NCI-H1105 (cell line): ENCODE measurements at places on chromosomes 1 and 21.

- DNase-seq, result no peak
These were observed 355.2 kb downstream of the PBX1 start for GRCh38 chr1:164914208-164914607.

GRCh38 chr1:220441211-220441610, 86.7 kb upstream of the MARK1 start:
- DNase-seq, result no peak

- DNase-seq, result peak; percentile 92
These were observed 1.3 kb downstream of the ABCG1 start for GRCh38 chr21:42220138-42220701.

DNA sequence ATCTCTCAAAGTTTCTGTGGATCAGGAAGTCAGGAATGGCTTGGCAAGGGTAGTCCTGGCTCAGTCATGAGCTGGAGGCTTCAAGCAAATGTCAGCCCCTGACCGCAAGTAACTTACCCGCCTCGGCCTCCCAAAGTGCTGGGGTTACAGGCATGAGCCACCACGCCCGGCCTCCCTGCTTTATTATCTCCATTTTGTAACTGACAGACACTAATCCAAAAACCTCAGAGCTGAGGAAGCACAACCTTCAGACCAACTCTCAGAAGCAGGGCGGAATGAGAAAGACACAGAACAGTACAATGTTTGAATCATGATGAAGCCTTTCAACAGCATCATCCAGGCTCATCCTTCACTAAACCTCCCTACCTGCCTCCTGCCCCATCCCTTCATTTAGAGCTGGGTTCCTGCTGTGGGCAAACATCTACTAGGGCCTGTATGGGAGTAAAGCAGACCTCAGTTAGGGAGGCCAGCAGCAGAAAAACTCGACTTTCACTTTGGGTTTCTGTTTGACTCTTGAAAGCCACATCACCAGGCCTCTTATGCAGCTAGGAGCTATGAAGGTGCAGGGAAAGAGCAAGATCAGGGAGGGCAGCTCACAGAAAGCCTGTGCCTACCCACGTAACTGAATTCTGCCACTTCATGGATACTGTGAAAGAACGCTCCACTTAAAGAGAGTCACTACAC, 84.4 kb upstream of the RAB4A start:
- no peak for DNase-seq

- no peak for DNase-seq
These were observed 47.7 kb downstream of the NOS1AP start for GRCh38 chr1:162117039-162117774.

DNA sequence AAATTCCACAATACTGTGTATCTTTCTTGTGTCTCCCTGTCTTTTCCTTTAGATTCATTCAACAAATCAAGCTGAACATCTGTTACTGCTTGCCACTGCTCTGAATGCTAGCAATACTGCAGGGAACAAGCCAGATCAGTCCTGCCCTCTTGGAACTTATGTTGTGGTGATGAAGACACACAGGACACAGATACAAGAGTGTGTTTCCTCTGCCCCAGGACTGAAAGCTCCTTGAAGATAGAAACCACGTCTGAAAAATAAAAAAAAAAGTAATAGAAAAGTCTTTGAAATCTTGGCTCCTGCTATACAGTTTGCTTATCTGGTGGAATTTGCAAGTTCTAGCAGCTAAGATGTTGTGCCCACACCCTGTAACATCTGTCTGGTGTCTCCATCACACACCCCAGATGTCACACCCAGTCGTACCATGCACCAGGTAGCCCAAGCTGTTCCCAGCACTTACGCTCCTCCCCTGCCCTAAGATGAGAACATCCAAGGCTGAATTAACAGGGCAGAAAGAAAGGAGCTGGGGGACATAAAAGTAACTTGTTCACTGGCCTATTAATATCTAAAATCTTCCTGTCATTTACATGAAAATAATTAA, 80.2 kb upstream of the GALNT2 start:
- no peak for DNase-seq

- no peak for DNase-seq
These were observed 12.4 kb downstream of the KCNA10 start for GRCh38 chr1:110506541-110506940.

DNA sequence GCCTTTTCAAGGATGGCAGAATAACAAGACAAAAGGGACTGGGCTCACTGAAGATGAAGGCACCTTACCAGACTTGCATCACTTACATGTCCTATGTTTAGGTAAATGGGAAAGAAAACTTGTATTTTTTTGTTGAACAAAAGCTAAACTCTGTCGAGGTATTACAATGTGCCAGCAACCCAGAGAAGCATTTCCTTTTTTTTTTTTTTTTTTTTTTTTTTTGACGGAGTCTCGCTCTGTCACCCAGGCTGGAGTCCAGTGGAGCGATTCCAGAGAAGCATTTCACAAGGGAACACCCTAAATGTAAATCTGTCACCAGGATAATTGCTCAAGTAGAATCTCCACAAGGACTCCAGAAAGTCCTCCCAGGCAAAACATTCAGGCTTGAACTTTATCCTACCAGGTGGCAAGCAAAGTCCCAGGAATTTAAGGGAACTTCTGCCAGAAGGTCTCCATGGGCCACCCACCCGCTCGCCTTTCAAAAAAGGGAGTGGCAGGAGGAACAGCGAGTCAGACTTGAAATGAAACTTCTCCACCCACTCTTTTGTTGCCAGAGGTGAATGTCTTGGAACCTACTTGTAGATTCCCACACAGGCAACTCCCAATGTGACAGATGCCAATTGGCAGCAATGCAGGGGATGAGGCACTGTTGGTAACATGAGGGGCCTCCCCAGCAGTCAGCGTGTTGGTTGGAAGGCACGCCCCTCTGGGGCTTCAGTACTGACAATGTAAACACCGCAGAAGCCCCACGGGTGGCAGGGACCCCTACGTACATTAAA, 125.0 kb downstream of the TIAM1 start:
- DNase-seq, result no peak

- no peak for DNase-seq
These were observed 32.8 kb downstream of the ELK4 start for GRCh38 chr1:205598841-205599668.

GRCh38 chr1:14956579-14957195, 196.9 kb upstream of the TMEM51 start:
- DNase-seq, result no peak

GRCh38 chr1:236041631-236042618, 23.0 kb downstream of the NID1 start:
- DNase-seq, result no peak

DNA sequence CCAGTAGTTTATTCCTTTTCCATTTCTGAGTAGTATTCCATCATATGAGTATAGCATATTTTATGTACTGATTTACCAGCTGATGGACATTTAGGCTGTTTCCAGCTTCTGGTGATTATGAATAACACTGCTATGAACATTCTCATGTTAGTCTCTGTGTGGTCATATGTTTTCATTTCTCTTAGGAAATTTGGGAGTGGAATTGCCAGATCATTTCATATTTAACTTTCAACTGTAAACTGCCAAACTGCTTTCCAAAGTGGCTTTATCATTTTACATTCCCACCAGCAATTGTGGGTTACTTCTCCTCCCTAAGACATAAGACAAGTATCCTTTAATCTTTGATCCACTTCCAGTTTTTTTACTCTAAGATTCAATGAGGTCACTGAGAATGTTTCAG, 85.7 kb upstream of the RALGPS2 start:
- no peak for DNase-seq

DNA sequence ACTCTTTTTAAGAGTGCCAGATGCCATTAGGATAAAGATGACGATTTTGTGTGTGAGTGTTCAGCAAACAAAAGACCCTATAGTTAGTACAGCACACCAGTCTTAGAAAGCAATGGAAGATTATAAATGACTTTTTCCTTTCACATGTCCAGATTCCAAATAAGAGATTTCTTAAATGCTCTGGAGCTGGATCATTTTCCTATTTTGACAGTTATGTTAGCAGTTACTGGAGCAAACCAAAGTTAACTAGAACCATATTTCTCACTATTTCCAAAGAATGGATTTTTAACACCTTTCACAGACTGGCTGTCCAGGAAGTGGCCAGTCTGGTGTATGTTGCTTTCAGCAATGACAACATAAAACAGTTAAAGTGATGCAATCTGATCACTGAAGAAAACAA, 905.8 kb upstream of the ADGRL2 start:
- no peak for DNase-seq

- DNase-seq, result no peak
These were observed 331.9 kb downstream of the AJAP1 start for GRCh38 chr1:4986306-4986705.

DNA sequence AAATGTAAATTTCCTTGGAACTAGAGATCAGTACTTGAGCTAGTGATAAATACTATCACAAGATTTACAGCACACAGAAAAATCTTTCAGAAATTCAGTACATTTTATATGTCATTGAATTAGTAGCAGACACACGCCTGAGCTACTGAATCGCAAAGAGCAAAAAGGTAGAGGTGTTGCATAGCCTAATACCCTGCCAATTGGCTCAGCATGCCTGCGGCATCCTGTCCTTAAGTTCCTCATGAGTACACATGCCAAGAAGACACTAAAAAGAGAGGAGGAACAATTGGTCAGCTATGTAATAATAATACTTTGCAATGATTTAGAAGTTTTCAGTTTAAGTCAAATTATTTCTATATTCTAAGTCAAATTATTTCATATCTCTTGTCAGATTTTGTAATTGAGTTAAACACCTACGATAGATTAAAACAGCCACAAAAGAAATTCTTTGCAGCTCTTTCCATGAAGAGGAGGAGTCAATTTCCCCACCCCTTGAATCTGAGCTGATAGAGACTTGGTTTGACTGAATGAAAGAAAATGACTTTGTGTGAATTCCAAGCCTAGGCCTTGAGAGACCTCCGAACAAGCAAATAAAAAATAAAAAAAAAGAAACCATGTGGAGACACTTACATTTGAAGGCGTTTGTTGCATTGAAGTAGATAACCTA, 36.2 kb upstream of the PKN2 start:
- no peak for DNase-seq

- no peak for DNase-seq
These were observed 107.5 kb upstream of the SIM2 start for GRCh38 chr21:36591326-36591970.

DNA sequence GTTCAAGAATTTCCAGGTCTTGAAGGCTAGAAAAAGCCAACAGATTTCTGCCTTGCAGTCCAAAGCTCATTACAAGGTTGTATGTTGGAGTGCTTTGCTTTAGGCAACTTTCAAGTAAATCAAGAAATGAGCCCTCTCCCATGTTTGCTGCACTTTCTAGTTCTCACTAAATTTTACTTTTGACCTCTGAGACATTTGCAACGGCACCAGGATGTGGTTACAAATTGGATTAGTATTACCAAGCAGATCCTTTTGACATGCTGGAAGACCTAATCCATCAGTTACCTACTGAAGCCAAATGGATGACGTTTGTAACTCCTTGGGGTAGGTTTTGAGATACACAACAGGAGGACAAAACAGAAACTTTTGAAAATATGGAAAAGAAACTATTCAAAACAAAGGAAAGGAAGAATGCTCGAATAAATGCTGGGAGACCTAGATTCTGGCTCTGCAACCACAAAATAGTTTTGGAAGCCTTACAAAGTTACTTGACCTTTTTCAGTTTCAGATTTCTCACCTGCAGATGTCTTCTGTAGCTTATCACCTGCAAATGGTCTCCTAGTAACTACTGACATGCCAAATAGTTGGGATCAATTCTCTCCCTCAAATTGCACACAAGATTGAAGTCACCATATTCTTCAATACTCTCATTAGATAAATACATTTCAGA, 251.7 kb upstream of the ADGRL2 start:
- DNase-seq, result no peak

DNA sequence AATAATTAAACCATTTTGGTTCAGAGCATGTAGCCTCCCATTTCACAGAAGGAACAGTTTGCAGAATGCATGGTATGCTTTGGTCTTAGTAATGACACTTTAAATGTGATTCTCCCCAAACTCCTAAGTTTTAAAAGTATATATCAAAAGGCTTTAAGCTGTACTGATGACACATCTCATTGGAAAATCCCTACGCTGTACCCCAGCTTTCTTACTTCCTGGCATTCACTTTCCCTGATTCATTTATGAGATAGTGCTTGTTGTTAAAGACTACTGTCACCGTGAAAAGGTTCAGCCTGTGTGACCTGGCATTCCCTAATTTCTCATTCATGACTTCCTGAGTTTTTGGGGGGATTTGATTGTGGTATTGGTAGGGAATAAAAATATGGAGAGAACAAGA, 53.4 kb downstream of the MPZL1 start:
- DNase-seq, result no peak

DNA sequence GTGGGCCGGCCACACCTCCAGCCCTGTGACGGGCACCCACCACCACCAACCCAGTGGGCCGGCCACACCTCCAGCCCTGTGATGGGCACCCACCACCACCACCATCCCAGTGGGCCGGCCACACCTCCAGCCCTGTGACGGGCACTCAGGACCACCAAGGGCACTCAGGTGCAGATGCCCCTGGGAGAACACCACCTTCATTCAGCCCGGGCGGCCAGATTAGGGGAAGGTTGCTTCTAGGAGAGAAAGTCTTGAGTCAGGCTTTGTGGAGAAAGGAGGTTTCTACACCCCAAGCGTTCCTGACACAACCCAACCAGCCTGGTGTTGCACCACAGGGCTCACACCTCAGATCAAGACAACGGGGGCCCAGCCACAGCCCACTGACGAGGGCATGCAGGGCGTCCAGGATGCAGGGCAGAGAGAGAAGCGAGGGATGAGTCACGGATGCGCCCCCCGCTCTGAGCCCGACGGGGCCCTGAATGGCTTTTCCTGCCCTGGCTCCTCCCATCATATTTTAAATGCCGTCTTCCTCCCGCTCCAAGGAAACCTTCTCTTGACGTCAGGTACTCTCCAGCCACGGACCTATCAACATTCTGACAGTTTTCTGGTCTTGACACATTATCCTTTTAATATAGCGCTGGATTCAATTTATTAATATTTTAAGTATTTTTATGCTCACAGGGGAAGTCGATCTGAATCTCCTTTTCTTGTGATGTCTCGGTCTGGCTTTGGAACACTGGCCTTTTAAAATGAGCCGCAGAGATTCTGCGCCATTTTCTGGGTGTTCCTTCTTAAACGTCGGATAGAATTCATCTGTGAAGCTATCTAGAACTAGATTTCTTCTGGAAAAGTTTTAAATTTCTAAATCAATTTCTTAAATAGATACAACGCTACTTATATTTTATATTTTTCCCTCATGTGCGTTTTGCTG, 631 bp upstream of the SPATC1L start:
- peak; percentile 73 for DNase-seq

- no peak for DNase-seq
These were observed 2.4 kb downstream of the PLPPR4 start for GRCh38 chr1:99266726-99267125.

DNA sequence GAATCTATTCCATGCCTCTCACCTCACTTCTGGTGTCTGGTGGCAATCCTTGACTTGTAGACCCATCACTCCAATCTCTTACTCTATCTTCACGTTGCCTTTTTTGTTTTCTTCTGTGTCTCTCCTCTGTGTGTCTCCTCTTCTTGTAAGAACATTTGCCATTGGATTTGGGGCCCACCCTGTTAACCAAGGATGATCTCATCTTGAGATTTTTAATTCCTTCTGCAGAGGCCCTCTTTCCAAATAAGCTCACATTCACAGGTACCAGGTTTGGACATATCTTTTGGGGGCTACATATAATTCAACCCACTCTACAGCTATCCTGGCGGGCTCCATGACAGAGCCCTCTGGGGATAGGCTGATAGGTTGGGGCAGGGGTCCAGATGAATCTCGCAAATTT, 55.8 kb downstream of the UBE2T start:
- no peak for DNase-seq

- no peak for DNase-seq
These were observed 2.1 kb downstream of the KLHL21 start for GRCh38 chr1:6600410-6601048.
